ENCODE measurements at places on chromosomes 2 and 18. TPM values are rescaled to one million over a fixed set of nuclear protein-coding genes. Genes with fewer than 3 reads are reported as not detected.

RUFY4 gene
- 1.0 TPM for total RNA-seq

CFC1 gene
- total RNA-seq: not detected

DAPL1 gene
- not detected for total RNA-seq

ALPG gene
- not detected for total RNA-seq

EPHA4 gene
- 19.0 TPM for total RNA-seq

FAM124B gene
- total RNA-seq: 1.6 TPM

TWIST2 gene
- 0.21 TPM for total RNA-seq

NEU2 gene
- total RNA-seq: not detected

TRIM43 gene
- total RNA-seq: not detected

RESP18 gene
- total RNA-seq: not detected

RNF152 gene
- total RNA-seq: 0.73 TPM

HNMT gene
- 42.2 TPM for total RNA-seq

TCF23 gene
- not detected for total RNA-seq

CHRNG gene
- not detected for total RNA-seq

ALKAL2 gene
- not detected for total RNA-seq

SLC5A6 gene
- 48.4 TPM for total RNA-seq

Measured in mononuclear cell (primary cell).